ENCODE measurements at places on chromosomes 1 and 21.

- no peak for DNase-seq
Measured at GRCh38 chr1:76160225-76160624, 85.7 kb downstream of the ST6GALNAC3 start.

DNA sequence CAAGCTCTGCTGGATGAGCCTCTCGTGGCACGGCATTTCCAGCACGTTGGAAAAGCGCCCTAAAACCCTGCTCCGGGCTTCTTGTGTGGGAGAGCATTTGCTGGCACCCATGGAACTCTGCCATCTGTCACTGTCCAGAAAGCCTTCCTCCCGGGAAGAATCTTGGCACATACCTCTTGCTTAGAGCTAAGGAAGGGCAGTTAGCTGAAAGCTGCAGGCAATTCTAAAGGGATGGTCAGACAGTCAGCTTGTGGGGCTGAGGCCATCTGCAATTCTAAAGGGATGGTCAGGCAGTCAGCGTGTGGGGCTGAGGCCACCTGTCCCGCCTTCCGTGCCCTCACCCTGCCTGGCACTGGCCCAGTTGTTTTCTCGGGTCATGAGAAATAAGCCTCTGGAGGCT lies 139.0 kb upstream of the TMEM51 start:
- DNase-seq, result no peak

DNA sequence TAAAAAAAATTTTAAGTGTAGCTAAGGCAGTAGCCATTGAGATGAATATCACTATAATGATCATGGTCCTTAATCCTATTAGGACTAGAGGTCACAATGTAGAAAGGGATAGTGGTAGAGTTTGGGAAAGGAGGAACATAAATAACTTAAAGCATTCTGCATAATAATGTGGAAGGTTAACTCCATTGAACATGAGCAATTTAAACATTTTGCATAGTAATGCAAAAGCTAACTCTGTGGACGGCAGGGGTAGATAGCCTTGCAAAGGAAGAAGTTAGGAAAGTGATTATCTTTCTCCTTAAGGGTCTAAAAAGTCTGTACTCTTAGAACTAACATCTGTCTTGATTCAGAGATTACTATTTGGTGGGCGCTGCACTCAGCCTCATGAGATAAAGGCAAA lies 39.0 kb upstream of the DENND1B start:
- DNase-seq, result no peak

GRCh38 chr1:28144203-28145135 lies 32.0 kb downstream of the PTAFR start:
- DNase-seq, result no peak

DNA sequence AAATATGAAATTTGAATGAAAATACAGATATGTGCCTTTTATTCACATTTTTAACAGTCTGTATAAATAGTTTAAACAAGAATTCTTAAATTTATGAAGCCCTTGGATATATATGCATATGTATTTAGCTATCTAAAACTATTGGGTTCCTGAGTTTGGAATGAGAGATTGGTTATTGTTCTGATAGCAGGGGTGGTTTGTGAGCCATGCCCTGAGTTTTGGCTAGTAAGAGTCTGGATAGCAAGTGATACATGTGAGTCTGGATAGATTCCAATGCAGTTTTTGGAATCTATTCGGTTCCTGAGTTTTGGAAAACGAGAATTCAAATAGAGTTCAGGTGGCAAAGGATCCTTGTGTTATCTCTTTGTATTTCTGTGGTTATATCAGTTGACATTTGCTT lies 2.8 kb downstream of the MAN1A2 start:
- DNase-seq, result no peak

GRCh38 chr1:224333309-224333926 lies 3.4 kb upstream of the NVL start:
- DNase-seq, result no peak

- no peak for DNase-seq
Measured at GRCh38 chr1:171865106-171865505, 23.8 kb downstream of the DNM3 start.

DNA sequence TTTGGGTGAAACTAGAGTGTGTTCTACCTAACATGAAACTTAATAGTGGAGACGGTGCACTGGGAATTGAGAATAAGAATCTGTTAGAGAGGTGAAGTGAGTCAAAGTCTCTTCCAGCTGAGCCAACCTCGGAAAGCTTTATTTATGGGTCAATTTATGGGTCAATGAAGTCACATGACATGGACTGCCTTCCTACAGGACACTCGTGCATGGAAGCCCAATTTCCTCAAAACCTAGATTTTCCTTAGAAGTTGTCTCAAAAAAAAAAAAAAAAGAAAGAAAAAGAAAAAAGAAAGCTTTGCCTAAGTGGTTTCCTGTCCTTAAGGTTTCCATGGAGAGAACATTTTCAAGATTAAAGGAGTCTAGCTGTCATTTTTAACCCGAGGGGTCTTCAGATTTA lies 26.7 kb downstream of the CACHD1 start:
- DNase-seq, result no peak

GRCh38 chr1:1272341-1273208 lies 1.1 kb downstream of the UBE2J2 start:
- DNase-seq, result peak; percentile 72

DNA sequence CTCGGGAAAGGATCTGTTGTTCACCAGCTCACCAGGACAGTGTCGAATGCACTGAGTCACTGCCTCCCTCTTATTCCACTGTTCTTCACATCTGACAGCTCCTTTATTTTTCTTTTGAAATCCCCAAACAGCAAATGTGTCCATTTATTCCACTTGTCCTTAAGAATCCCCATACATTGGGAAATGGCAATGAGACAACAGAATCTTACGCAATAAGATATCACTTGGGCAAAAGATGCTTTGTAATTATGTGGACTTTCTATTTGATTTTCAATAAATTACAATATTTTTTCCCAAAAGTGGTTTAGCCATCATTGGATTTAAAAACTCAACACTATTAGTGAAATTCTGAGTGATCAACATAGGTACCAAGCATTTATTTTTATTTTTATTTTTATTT lies 3.7 kb downstream of the KRTAP20-2 start:
- no peak for DNase-seq

GRCh38 chr1:17061892-17062291 lies 8.1 kb upstream of the SDHB start:
- DNase-seq, result no peak

DNA sequence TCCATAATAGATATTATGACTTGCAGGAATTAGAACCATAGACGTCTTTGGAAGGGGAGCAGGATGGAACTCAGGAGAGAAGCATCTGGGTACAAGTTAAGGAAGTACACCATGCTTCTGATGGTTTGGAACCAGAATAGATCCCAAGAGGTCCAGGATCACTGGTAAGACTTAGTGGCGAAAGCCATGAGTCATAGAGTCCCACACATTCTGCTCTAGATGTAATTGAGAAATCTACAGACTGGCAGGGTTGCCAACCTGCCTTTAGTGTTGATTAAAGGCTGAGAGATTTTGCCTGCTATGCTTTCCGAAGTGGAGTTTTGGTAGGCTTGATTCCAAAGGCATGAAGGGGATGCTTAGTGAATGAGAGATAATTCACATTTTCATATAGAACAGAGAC lies 57.1 kb upstream of the C1orf87 start:
- DNase-seq, result no peak

DNA sequence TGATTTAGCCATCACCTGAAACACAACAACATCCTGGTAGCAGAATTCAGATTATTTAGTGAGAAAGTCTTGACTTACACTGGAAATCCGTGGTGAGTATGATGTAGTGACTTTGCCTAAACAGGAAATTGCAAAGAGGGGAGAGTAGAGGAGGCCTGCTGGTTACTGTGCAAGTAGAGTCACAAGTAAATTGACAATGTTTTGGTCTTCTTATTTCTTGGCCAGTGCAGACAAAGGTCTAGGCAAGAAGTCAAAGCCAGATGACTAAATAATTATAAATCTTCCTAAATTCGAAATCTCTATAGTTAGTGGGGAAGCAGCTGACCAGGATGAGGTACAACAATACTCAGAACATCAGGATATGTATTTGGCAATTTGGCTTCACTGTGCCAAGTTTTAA lies 159.5 kb upstream of the KCTD3 start:
- DNase-seq, result no peak

DNA sequence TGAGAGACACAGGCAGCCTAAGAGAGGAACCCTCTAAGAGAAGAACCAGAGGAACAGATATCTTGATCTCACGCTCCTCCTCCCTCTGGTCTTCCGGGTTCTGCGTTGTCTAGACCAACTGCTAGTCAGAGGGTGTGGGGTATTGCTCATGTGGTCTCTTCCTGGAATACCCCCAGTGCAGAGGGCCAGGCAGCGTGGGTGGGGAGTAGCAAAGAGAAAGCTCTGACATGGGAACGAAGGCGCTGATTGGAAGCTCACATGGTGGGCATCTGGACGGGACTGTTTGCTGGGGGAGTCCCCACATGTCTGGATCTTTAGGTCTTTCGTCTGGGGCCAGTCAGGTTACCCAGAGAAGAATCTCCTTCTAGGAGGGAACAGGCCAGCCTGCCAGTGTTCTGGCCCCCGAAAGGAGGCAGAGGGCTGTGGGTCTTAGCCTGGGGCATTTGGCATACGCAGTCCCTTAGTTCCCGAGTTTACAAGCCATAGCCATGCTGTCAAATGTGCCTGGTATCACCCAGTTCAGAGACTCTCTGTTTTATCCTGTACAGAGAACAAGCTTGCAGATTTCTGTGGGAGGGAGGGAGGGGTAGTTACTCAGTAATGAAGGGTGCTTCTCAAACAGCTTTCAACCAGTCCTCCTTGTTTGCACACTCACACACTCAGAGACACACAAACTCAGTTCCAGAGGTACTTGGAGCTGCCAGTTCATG lies 18.3 kb upstream of the IL6R start:
- DNase-seq, result no peak

DNA sequence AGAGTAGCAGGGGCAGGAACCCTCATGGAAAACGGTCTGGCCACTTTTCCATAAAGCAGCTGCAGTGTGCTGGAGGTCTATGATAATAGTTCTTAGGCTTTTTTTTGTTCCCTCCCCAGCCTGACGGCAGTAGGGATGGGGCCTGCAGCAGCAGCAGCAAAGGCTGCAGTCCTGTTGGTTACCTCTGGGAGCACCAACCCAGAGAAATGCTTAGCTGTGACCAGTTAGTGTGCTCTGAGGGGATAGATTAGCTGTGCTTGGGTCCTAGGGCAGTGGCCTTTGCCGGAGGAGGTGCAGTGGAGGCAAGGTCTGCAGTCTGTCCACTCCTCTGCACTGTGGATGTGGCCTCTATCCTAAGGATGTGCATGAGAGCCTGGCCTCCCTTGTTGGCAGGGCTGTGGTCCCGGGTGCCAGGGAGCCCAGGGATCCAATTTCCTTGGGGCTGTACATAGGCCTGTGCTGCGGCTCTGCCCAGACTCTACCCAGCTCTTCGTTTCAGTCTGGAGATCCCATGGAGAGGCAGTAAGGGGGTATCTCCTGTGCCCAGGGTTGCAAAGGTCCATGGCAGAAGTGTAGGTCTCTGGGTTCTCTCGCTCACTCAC lies 322.7 kb downstream of the PTBP2 start:
- no peak for DNase-seq

- DNase-seq, result no peak
Measured at GRCh38 chr1:31315902-31316301, 19.1 kb downstream of the ZCCHC17 start.

DNA sequence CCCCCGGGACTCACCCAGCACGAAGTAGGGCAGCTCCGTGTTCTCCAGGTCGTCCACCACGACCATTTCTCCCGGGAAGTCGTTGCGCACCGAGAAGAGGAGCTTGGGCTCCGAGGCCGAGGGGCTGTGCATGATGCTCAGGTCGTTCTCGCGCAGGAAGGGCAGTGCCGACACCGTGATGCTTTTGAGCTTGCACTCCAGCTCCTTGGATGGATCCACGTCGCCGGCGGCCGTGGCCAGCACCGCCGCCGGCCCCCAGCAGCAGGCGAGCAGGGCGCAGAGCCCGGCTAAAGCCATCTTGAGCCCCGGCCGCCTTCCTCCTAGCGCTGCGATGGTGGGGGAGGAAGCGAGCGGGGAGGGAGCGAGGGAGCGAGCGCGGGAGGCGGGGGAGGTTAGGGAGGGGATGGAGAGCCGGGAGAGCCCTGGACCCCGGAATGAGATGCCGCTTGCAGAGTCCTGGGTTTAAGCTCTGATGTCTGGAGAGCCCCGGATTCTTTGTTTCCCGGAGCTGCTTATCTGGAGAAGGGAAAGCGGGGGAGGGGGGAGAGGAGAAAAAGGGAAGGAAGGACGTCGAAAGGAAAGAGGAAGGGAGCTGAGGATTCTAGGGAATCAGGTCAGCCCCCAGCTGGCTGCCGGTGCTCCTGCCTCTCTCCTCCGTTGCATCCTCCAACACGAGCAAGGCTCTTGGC lies at the start of gene ASTN1:
TSS of gene ASTN1 (minus strand) at position 333 of the 689 bp plus-strand sequence. CDS start at position 297, 36 bp downstream.
- DNase-seq, result no peak

- no peak for DNase-seq
Measured at GRCh38 chr21:33881689-33882440, 33.7 kb downstream of the ATP5PO start.

- no peak for DNase-seq
Measured at GRCh38 chr1:240232530-240232929, 140.8 kb downstream of the FMN2 start.

DNA sequence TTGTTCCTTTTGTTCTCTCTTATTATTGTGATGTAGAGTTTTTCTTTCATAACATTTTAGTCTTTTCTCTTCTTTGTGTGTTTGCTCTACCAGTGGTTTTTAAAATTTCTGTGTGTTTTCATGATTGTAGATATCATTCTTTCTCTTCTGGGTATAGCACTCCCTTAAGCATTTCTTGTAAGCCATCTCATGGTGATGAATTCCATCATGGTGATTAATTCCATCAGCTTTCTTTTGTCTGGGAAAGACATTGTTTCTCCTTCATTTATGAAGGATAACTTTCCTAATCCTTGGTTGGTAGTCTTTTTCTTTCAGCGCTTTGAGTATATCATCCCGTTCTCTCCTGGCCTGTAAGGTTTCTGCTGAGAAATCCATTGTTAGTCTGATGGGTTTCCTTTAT lies 22.7 kb downstream of the CD55 start:
- DNase-seq, result no peak

DNA sequence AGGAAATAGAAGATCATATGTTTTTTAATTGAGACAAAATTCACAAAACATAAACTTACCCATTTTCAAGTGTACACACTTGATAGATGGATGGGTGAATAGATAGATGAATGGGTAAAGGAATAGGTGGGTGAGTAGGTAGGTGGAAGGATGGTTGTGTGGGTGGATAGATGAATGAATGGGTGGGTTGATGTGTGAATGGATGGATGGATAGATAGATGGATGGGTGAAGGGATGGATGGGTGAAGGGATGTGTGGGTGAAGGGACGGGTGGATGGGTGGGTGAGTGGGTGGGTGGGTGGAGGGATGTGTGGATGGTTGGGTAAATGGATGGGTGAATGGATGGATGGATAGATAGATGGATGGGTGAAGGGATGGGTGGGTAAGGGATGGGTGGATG lies 86.1 kb upstream of the KCND3 start:
- DNase-seq, result no peak

DNA sequence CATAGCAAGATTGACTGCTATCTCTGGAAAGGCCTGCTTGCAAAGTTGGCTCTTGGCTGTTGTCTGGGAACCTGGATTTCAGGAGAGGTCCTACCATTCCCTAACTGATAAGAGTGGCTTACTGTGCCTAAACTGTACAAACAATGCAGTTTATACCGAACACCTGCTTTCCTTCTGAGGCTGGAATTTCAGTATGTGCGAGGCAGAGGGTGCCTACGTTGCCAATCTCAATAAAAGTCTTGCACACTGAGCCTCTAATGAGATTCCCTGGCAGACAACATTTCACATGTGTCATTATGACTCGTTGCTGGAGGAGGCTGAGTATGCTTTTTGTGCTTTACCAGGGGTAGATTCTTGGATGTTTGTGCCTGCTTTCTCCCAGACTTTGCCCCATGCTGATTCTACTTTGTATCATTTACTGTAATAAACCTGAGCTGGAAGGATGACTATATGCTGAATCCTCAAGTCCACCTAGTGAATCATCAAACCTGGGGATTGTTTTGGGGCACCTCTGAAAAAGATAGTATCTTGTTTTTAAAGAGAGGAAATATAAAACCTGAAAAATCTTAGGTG lies 58.9 kb upstream of the GNG4 start:
- DNase-seq, result no peak
